ENCODE measurements at places on chromosomes 16 and 17.

- no peak for DNase-seq
These were observed 279.6 kb downstream of the MAF start for GRCh38 chr16:79320956-79321355.

GRCh38 chr16:75062135-75062975 lies 54.2 kb downstream of the LDHD start:
- DNase-seq = no peak

GRCh38 chr16:84541999-84542817 lies 37.7 kb upstream of the MEAK7 start:
- DNase-seq = no peak

GRCh38 chr17:76193591-76193990 lies 46.7 kb downstream of the RNF157 start:
- no peak for DNase-seq

- DNase-seq = no peak
These were observed 2.0 kb upstream of the RAP1GAP2 start for GRCh38 chr17:2794111-2794803.

DNA sequence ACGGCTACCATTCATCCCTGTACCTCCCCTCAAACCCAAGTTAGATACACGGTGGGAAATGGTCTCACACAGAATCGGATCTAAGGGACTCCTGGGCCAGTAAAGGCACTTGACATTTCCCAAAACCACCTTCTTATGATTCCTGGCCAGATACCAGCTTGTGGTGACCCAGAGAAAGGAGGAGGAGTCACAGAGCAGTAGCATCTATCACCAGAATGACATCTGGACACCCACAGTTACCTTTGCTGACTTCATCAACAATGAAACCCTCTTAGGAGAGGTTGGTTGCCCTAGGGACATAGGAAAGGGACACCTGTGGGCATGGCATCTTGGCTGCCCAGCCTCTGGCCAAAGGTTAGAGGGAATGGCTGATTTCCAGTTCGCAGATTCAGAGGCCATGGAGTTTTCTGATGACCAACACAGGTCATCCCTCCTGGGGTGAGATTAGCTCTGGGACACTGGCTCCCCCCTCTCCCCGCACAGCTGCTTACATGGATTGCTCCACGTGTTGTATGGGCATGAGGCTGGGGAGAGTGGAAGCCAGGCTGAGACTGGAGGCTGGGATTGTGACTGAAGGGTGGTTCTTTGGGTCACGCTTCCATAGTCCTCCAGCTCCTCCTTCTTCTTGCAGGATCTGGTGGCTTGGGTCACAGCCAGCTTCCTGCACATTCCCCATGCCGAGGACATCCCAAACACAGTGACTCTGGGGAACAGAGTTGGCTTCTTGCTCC lies 1.4 kb upstream of the AOC3 start:
- no peak for DNase-seq

- no peak for DNase-seq
These were observed 305.1 kb upstream of the GOT2 start for GRCh38 chr16:59039066-59039720.

DNA sequence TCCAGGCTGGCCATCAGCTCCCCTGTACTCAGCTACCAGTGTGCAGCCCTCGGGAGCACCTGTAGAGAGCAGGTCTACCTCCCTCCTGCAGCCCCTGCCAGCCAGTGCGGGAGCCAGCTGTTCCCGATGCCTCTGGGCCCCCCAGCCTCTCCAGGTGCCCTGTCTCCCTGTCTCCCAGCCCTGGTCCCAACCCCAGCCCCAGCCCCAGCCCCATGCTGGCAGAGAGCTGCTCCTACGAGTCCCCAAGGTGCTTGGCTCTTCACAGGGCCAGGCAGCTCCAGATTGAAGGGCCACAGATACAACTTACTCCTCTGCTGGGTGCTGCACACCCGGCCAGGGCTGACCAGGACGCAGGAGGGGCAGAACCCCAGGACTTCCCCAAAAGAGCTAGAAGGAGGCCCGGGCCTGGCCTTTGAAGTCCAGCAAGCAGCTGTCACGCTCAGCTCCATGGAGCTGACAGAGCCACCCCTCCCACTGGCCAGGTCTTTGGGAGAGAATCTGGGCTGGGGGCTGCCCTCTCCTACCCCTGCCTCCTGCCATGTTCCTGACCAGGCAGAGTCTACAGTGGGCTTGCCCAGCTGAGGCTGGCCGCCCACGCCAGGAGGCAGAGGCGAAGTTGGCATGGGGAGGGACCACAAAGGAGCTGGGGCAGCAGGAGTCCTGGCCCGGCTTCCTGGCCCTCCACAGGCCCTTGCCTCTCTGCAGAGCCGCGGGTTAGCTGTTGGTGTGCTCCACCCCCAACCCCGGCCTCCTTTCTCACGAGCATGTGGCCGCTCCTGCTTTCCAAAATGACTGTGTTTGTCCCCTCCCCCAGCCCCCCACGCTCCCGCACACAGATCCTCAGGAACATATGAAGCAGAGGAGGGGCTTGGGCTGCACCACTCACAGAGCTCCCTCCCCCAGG lies 9.5 kb upstream of the ADAM11 start:
- peak; percentile 76 for DNase-seq

- no peak for DNase-seq
These were observed 222.5 kb upstream of the GSE1 start for GRCh38 chr16:85390511-85391174.

GRCh38 chr16:69741951-69742904 lies 12.5 kb downstream of the NOB1 start:
- no peak for DNase-seq

GRCh38 chr17:4539576-4540223 lies 15.5 kb downstream of the MYBBP1A start:
- no peak for DNase-seq

- peak; percentile 83 for DNase-seq
These were observed 873 bp downstream of the SETD1A start for GRCh38 chr16:30958175-30959079.

DNA sequence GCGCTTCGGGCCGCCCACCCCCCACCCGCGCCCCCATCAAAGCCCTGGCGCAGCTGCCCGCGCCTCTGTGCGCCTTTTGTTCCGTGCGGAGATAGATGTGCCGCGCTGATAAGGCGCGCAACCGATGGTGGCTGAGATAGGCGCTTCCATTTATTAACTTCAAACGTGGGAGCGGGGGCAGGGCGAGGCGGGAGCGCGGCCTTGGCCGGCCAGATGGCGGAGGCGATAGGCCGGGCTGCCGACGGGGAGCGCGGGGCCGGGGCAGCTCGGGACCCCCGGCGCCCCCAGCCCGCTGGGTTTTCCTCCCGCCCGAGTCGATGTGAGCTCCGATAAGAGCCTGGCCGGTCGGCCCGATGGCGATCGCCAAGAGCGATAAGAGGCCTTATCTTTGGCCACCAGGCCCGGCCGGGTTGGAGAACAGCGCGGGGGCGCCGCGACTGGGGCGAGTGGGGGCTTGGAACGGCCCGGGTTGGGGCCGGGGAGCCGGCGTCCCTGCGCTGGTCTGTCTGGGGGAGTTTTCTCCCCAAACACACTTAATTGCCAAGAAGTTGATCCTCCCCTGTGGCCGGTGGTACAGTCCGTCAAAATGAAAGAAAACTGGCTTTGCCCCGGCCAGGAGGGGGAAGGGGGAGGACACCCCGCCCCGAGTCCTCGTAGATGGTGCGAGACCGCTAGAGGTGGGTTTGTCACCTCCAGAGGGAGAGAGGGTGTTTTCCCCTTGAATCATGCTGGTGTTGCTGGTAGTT lies 2.7 kb downstream of the ZFPM1 start:
- no peak for DNase-seq

DNA sequence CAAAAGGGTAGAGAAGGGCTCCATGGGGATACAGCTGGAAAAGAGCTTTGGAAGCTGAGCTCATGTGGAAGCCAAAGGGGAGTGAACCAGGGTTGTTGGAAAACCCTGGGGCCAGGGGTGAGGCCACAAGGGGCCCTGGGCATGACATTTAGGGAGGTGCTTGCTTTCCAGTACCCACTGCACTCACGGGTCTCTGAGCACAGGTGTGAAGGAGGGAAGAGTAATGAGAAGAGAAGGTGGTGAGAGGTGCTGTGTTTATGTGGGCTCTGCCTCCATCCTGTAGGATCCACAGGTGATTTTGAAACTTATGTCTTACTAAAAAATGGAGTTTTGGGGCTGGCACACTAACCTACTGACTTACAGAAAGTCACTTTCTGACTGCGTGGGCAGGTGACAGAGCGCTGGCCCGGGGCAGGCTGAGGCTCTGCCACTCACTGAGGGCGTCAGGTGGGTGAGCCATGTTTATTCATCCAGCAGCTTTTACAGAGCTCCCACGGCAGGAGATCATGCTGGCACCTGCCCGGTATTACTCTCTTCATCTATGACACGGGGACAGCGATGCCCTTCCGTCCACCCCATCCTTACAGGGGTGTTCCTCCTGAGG lies 18.9 kb downstream of the KSR1 start:
- DNase-seq = no peak

DNA sequence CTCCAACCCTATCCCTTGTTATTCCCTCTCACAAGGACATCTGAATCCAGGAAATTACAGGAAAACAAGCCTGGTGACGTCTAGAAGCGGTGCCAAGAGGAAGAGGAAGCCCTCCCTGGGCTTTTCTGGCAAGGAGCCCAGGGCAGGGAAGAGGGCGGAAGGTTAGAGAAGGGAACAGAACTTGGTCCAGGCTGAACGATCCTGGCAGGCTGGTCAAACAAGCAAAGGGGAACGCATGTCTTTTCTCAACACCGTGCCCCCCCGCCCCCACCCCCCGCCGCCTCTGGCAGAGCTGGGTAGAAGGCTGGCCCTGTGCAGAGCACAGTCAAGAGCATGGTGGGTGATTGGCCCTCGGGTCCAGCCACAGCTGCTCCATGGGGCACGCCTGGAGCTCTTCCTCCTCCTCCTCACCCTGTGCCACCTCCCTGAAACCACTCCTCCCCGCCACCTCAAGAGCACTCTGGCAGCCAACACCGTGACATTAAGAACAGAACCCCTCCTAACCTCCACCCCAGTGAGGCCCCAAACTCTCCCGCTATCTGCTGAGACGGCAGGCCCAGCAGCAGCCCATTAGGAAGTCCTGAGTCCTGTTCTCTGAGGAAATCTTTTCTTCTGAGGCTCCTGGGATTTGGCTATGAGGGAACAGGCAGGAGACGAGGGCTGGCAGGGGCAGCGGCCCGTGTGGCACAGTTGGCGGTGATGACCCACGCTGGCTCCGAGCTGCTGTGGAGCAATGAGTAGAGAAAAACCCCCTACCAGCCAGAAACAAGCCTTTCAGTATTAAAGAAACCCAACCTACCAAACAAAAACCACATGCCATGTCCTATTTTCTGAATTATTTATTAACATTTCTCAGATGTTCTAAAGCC lies 7.3 kb downstream of the C16orf86 start:
- DNase-seq = no peak

GRCh38 chr17:3497101-3497500 lies 21.3 kb downstream of the ASPA start:
- DNase-seq = no peak

DNA sequence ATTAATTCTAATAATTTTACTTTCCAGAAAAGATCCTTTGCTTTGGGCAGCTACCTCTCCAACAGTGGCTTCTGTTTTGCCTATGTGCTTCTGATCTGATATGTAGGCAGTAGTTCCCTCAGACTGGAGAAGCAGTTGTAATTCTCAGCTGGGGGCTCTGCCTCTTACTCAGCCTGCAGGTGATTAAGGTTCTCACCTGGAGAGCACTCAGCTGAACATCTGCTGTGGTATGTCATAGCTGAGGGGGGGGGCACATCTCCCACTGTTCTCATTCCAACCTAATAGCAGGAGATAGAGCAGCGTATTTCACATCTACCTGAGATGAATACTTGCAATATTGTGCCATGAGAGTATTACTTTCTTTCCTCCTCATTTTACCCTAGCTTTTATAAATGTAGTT lies 511.9 kb upstream of the CDH8 start:
- no peak for DNase-seq

- DNase-seq = peak; percentile 78
These were observed 3.0 kb upstream of the CHD3 start for GRCh38 chr17:7885367-7886226.
